ENCODE measurements at places on chromosomes 7 and 10.

DNA sequence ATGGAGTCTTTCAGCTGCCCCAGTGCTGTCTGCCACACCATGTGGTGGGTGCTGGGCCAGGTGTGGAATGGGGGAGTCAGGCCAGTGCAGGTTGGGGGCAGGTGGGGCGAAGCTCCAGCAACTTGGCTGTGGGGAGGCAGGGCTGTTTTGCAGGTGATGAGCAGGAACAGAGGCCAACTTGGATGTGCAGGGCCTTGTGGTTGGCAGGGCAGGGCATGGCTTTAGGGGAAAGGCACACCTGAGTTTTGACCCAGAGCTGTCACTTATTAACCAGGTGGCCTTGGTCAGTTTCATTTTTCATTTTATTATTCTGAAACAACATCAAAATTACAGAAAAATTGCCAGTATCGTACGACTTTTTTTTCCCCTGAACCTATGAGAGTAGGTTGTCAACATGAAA lies 1.1 kb upstream of the SFTPA2 start:
- DNase-seq: no peak

- DNase-seq: no peak
Measured at GRCh38 chr7:86978808-86979506, 80.5 kb downstream of the ELAPOR2 start.

DNA sequence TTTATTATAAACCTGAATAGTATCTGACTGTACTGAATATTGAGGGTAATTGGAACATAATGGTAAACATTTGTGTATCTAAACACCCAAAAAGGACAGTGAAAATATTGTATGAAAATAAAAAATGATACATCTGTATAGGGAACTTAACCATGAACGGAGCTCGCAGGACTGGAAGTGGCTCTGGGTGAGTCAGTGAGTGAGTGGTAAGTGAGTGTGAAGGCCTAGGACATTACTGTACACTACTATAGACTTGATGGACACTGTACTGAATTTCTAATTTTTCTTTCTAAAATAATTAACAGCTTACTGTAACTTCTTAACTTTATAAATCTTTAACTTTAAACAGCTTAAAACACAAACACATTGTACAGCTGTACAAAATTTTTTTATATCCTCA lies 454.5 kb upstream of the FZD8 start:
- no peak for DNase-seq

DNA sequence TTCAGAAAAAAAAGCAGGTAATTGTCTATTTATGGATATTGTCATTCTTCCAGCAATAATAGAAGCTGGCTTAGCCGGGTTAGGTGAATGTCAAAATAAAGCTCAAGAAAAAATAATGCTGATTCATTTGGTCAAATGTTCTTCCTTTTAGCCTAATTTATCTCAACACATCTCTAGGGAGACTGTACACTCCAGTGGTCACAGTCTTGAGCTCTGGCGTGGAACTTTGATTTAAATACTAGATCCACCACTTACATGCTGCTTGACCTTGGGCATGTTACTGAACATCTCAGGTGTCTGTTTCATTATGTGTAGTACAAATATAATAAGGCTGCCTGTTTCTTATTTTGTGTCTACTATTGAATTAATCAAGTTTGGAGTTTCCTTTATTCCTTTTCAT lies 22.0 kb downstream of the PRTFDC1 start:
- no peak for DNase-seq

Measured in left cardiac atrium (tissue), 4 donors.